ENCODE measurements at places on chromosomes 6 and 20.

DNA sequence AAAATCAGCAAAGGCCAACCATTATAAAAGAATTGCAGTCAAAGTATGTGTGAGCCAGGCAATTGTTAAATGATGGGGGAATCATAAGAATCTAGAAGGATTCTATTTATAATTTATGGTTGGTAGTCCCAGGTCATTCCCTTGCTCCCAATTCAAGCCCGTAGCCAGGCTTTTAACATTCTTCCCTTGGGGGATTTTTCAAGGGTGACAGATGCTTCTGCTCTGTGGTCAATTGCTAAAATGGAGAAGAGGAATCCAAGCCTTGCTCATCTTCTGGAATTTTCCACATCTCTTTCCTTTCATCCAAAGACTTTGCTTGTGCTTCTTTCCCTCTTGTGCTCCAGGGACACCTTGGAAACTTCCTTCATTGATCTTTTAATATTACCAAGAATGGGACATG lies 18.0 kb upstream of the BCAS1 start:
- DNase-seq: no peak

- no peak for DNase-seq
These were observed 107.9 kb upstream of the SPACA1 start for GRCh38 chr6:87939776-87940175.

- DNase-seq: no peak
These were observed 257.8 kb downstream of the CDC5L start for GRCh38 chr6:44645276-44645675.

DNA sequence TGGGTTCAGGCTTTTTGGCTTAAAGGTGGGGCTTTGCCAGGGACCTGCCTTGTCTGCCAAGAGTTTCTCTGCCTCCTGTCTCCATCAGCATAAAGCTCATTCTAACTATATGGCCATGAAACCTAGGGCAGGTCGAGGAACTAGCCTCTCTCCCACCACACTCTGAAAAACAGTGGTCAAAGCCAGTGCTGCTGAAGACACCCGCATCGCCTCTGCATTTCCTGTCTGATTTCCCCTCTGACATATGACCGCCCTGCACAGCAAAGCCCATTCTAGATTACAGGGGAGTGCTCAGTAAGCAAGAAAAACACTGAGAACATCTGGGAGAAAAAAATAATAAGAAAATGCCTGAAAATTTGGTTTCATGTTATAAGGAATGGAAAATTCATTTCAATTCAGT lies 573.6 kb downstream of the PRKN start:
- no peak for DNase-seq

DNA sequence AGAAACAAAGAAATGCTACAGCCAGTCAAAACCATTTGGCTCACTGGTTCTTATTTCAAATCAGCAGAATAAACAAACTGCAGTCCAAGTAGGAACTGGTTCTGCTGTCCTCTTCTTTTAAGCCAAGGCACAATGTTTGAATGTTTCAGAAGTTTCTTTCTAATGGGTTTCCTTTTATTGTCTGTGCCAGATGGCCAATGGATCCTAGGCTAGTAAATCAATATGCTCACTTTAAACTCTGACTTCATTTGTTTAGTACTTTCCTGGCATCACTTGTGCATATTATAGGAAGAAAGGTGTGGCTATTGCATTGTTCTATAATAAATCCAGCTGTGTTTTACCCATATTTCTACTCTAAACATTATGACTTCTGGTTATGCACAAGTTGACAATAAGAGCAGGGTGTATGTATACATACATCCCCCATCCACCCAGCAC lies 99.7 kb upstream of the PLCB4 start:
- no peak for DNase-seq

GRCh38 chr20:1868856-1869255 lies 26.4 kb upstream of the SIRPA start:
- DNase-seq: no peak

GRCh38 chr20:31602779-31603441 lies 2.2 kb upstream of the ID1 start:
- DNase-seq: no peak
